EH (cell line): ENCODE measurements at places on chromosomes 12 and 14.

DNA sequence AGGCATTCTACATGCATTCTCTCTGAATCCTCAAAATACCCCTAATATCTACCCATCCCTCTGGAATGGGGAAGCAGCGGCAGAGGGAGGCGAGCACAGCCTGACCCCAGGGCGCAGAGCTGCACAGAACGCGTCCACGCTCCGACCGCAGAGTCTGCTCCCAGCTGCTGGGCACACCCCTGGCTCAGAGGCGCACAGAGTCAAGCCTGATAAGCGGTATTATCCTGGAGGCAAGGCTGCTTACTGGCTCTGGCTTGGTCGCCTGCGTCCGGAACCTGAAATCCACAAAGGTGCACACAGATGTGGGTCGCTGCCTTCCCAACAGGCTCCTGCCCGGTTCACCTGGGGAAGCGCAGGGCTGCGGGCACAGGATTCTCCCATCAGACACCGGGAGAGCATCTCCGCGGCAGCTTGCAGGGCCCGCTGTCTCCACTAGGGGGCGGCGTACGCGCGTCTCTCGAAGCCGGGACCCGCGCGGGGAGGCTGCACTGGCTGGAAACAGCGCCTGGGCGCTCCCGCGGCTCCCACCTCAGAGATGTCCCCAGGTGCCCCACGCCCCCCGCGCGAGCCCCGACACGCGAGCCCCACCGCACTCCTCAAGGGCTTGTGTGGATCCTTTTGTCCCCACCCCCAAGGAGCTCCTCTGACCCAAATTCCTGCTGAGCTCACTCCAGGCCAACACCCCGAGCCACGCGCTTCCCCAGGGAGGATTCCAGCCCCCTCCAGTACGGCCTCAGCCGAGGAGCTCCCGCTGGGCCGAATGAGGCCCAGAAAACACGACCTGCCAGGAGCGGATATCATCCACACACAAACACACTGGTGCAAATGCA, 120.1 kb upstream of the FZD10 start:
- no peak for DNase-seq

DNA sequence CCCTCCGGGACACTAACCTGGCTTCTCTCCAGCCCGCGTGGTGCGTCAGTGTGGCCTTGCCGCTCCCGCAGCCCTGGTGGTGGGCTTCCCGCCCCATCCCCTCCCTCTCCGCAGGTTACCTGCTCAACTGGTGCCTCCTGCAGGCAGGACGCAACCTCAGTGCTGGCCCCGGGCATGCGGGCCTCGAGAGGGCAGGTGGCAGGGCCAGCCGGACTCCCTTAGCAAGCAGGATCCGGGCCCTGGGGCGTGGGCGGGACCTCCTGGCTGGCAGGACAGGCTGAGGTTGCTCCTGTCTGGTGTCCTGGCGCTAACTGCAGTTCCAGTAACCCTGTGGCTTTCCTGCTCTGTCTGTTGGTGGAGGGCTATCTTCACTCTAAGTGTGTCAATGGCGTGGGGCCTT, 8.6 kb upstream of the ADSS1 start:
- DNase-seq: no peak

- no peak for DNase-seq
Measured at GRCh38 chr12:62916632-62917425, 18.1 kb downstream of the PPM1H start.

GRCh38 chr14:86055512-86056075, 525.6 kb downstream of the FLRT2 start:
- peak; percentile 6 for DNase-seq

GRCh38 chr12:40331886-40332285, 107.1 kb downstream of the LRRK2 start:
- peak; percentile 4 for DNase-seq

DNA sequence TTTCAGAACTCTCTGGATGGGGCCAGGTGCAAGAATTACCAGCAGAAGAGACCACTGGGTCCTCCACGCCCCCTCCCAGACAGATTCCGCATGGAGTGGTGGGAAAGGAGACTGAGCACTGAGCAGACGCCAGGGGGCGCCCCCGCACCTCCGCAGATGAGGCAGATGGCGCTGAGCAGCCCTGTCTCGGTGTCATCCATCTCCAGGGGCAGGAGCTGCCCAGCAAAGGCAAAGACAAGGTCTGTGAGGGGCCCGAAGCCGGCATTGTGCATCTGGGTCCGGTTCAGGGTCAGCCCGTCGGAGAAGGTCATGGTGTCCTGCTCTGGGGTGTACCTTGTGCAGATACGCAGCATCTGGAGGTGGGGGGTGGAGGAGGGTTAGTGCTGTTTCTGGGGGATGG, 6.3 kb upstream of the ITGB7 start:
- DNase-seq: peak; percentile 80

GRCh38 chr12:53057816-53058500, 8.1 kb downstream of the TNS2 start:
- DNase-seq: no peak

GRCh38 chr12:120944645-120945217, 33.6 kb upstream of the HNF1A start:
- peak; percentile 48 for DNase-seq

- no peak for DNase-seq
Measured at GRCh38 chr14:37027188-37027824, 145.1 kb downstream of the SLC25A21 start.

- DNase-seq: peak; percentile 48
Measured at GRCh38 chr14:68762953-68763764, 29.7 kb downstream of the ZFP36L1 start.

DNA sequence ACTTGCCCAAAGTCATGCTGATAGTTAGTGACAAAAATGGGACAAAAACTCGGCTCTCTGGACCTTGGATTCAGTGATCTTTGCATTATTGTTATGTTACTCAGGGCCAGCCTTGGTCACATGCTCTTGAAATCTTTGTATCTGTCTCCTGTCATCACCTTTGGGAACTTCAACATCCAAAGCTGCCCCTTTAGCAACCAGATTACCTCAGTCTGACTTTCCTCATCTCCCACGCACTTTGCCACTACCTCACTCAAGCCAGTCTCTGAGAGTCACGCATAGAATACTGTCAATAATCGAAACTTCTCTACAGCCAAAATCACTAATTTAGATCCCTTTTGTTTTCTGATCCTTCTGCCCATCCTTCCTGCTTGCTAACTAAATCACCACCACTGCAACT, 90.8 kb upstream of the DAAM1 start:
- DNase-seq: no peak

- DNase-seq: peak; percentile 1
Measured at GRCh38 chr14:84825481-84826251, 704.3 kb upstream of the FLRT2 start.

DNA sequence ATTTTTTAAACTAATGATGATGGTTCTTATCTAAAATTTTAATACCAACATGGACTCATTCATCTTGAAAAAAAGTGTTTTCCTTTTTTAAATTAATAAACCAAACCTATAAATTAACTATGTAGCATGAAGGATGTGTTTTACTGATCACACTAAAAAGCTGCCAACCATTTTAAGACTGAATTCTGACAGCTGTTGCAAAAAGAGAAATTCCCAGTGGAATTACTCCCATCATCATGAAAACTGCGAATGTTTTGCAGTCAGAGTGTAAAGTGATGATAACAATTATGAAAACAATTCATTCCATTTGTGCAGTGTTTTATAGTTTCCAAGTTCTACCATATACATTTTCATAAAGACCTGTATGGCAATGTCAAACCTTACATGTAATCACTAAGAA, 232.8 kb downstream of the SLC2A13 start:
- DNase-seq: no peak

- DNase-seq: no peak
Measured at GRCh38 chr12:132066345-132066685, 77.8 kb downstream of the DDX51 start.

DNA sequence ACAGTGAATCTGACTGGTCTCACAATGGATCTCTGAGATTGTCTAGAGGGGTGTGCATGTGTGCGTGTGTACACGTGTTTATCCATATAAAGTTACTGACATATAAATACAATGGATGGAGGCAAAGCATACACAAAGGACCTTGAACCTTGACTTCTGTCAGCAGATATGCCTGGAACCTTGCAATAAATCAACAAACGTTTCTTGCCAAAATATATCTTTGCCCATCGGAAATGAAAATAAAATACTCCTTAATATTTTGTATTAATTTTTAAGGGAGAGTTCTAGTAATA, 52.1 kb upstream of the KCNJ8 start:
- no peak for DNase-seq

DNA sequence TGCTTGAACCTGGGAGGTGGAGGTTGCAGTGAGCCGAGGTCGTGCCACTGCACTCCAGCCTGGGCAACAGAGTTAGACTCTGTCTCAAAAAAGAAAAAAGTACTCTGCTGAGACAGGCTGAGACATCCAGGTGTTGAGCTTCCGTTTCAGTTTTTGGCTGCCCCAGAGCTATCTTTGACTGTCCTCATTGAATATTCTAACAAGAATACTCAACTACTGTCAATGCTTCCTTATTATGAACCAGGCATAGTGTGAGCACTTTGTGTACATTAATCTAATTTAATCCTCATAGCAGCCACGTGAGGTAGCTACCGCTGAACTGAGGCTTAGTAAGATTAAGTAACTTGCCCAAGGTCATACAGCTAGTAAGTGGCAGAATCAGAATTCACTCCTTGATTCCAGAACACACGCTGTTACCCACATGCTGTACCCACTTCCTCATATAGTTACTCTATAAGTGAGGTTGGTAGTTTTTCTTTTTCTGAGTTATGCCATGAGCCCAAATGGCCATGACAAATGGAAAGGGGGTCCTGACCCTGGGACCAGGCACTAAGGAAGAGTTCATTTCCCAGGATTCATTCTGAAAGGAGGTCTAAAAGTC, 11.3 kb downstream of the ALDH1L2 start:
- no peak for DNase-seq

DNA sequence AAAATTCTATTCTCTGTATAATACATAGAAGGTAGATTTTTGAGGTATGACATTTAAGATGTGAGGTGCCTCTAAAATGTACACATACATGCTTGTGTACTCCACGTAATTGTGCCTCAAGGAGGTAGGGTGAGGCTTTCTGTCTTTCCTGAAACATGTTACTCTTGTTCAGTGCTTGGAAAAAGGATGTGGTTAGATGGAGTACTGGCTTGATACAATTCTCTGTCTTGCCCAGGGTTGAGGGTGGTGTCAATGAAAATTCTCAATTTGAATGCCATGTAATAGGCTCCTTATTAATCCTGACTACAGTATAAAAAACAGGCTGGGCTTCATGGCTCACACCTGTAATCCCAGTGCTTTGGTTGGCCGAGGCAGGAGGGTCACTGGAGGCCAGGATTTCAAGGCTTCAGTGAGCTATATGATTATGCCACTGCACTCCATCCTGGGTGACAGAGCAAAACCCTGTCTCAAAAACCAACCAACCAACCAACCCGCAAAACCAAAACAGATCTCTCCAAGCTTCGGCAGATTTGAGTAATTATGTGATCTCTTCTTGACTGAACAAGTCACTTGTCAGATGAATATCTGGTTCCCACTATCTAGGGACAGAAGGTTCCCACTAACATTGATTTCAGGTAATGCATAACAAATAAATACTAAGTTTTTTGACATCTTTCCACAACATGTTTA, 41.6 kb downstream of the RCOR1 start:
- no peak for DNase-seq

GRCh38 chr12:67676624-67677023, 28.1 kb downstream of the DYRK2 start:
- DNase-seq: peak; percentile 26

DNA sequence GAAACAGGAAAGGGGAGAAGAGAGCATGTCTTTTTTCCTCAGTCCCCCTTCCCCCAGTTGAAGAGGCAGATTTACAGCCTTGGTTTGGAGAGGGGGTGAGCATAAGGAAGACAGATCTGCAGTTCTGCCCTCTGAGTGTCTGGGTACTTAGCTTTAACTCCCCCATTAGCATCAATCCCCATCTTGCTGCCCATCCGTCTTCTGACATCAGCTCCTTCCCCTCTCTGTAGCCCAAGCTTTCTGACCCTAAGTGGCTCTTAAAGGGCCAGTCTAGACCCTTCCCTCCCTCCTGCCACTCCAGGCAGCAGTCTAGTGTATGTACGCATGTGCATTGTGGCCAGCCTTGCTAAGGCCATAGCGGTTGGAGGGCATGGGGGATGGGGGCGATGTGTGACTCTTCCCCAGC, 7.3 kb downstream of the GPR84 start:
- no peak for DNase-seq

DNA sequence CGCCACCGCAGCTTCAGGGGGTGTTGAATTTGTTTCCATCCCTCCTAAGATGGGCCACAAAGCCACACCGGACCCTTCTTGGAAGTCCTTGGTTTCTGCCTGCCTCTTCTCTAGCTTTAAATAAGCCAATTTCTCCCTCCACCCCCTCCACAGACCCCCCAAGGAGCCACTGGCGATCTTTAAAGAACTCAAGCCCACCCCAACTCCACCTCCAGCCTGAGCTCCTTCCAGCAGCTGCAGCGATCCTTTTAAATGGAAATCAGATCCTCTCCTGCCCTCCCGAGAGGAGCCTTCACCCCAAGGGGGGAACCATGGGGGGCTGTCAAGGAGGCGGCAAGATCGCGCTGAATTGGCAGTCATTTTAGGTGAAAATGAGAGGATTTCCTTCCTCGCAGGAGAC, 133.1 kb downstream of the NCOR2 start:
- DNase-seq: no peak

- peak; percentile 90 for DNase-seq
Measured at GRCh38 chr14:56244138-56244789, 126.1 kb downstream of the PELI2 start.

- DNase-seq: no peak
Measured at GRCh38 chr12:124286971-124287370, 7.9 kb upstream of the RFLNA start.

DNA sequence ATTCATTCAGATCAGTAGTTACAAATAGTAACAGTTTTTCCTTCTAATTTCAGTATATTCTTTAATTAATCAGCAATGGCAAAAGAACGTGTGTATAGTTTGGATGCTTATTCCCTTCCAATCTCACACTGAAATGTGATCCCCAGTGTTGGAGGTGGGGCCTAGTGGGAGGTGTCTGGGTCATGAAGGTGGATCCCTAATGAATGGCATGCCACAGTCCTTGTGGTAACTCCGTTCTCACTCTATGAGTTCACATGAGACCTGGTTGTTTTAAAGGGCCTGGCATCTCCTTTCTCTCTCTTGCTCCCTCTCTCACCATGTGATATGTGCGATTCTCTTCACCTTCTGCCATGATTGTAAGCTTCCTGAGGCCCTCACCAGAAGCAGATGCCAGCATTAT, 18.9 kb upstream of the SYNDIG1L start:
- no peak for DNase-seq
